ENCODE measurements at places on chromosomes 3 and 15.
A peak's percentile ranks its signal among the peaks of the same experiment; 100 is the strongest.

DNA sequence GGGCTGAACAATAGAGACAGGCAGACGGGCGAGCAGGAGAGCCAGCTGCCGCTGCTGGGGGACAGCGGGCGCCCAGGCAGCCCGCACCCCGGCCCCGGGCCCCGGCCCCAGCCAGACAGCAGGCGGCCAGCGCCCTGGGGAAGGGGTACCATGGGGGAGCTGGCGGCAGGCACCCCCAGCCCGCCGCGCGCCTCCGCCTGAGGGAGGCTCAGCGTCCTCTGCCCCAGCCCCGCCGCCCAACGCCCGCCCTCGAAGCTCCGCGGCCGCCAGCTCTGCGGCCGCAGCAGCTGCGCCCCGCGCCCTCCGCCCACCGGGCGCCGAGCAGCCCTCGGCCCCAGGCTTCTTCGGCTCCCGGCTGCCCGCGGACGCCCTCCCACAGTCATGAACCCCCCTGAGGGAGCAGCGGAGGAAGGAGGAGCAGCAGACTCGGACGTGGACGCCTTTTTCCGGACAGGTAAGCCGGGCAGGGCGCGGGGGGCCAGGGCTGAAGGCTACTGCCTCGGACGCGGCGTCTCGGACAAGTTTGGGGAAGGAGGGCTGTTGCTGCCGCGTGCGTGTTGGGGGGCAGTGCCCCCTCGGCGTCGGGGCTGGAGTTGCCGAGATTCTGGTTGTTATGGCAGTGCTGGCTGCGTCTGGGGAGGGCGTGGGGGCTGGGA lies 41.6 kb upstream of the ROPN1 start:
- no peak for DNase-seq

DNA sequence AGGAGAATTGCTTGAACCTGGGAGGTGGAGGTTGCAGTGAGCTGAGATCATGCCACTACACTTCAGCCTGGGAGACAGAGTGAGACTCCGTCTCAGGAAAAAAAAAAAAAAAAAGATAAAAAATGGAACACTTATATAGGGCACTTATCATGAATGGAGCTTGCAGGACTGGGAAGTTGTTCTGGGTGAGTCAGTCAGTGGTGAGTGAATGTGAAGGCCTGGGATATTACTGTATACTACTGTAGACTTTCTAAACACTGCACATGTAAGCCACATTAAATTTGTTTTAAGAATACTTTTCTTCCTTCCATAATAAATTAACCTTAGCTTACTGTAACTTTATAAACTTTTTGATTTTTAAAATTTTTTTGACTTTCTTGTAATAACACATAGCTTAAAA lies 59.8 kb downstream of the SFMBT1 start:
- DNase-seq, result no peak

DNA sequence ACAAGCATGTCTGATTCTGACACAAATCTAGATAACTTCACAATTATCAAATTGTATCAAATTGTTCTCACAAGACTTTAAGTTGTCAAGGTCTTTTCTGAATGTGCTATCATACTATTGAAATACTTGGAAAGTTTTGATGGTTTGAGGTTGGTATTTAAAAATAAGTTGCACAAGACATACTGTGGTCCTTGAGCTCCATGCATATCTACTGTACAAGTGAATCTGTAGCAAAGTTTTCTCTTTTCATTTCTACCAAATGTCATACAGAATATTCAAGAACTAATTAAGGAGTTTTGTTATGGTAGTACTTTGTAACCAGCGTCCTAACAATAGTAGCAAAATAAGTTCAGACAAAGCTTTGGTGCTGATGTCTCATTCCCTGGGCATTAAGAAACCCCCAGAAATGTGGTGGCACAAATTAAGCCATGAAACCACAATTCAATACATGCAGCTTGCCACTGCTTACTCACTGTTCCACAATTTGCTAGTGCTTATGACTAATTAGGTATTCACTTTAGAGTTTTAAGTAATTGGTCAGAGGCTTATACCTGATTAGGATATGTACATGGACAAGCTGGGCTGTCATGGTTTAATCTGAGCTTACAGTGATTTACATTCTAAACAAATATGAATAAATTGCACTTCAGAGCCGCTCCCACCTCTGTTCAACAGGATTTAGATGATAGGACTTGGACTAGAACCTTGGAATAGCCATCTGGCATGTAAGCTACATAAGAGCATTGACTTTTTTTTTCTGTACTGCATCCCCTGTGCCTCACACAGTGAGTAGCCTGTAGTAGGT lies 8.8 kb downstream of the TBC1D23 start:
- DNase-seq, result no peak

- no peak for DNase-seq
Observed at GRCh38 chr15:96182736-96183513, 147.6 kb upstream of the NR2F2 start.

GRCh38 chr15:65942436-65942835 lies 73.1 kb downstream of the RAB11A start:
- DNase-seq, result no peak

- no peak for DNase-seq
Observed at GRCh38 chr3:46423588-46423987, 16.5 kb downstream of the CCRL2 start.

DNA sequence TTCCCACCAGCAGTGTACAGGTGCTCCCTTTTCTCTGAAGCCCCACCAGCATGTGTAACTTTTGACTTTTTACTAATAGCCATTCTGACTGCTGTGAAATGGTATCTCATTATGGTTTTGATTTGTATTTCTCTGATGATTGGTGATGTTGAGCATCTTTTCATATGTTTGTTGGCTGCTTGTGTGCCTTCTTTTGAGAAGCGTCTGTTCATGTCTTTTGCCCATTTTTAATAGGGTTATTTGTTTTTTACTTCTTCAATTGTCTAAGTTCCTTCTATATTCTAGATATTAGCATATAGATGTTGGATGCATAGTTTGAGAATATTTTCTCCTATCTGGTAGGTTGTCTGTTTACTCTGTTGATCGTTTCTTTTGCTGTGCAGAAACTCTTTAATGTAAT lies 14.6 kb downstream of the ACTC1 start:
- no peak for DNase-seq

DNA sequence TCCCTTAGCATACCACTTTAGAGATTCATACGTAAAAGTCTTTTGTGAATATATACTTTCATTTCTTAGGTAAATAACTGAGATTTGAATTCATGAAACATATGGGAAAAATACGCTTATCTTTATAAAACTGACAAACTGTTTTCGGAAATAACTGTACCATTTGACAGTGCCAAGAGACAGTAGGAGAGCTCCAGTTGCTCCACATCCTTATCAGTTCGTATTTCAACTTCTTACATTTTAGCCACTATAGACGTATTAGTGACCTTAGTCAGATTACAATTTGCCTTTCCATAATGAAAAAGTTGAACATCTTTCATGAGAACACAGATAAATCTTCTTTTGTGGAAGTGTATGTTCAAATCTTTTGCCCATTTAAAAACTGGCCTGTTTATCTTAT lies 133.5 kb downstream of the NR2E3 start:
- no peak for DNase-seq

DNA sequence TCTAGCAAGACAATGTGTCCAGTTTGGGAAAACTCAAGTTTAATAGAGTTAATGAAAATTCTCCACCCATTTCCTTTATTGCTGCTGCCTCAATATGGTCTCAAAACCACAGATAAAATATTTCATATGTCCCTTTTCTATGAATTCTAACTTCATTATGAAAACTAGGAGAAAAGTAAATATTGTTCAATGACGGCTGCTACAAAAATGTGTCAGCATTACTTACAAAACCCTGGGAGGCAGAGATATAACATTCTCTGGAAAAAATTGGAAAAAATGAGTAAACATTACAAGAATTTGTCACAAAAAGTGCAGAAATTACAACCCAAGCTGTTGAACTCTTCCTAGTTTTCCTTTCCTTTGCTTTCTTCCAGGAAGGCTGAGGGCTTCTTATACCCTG lies 22.2 kb upstream of the FBN1 start:
- no peak for DNase-seq

DNA sequence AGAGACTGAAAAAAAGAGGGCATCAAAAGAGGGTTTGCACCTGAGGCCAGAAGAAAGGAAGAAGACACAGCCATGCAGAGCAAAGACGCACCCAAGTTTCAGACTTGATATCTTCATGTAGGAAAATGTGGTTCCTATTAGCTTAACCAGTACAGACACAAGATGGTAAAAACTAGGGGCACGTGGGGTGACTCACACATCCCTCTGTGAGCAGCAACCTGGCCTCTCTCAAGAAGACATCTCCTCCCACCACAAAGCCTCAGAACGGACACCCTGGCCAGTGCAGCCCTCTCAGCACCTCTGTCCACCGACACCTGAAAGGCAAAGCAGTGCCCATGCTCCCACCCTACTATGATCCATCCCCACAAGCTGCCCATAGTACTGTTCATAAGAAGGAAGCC lies 33.3 kb downstream of the GLB1 start:
- DNase-seq, result no peak

- DNase-seq, result no peak
Observed at GRCh38 chr3:172280406-172281051, 167.7 kb downstream of the GHSR start.

DNA sequence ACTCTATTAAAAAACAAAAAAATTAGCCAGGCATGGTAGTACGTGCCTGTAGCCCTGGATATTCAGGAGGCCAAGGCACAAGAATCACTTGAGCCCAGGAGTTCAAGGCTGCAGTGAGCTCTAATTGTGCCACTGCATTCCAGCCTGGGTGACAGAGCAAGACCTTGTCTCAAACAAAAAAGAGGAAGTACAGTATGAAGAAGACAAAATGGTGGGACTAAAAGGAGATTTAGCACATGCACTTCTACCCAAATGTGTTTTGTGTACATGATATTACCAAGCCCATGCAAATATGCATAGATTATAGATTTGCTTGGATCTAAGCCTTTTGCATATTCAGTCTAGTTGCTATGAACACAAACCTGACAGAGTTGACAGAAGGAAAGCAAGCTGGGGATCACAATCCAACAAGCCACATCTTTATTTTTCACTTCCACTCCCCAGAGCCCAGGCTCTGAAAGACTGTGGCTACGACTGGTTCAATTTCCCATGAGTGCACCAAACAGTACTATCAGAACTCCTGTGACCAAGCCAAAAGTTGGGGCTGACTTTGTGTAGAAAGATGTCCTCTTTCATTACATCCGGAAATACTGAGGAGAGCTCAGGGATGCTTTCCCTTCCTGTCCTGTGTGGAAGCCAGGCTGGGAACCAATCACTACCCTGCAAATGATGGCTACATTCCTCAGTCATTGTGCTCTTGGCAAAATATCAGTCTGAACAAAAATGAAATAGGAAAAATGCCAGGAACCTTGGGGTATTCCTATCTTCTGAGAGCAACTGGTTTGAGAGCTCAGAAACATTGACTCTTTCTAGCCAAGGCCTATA lies 49.4 kb downstream of the TGM4 start:
- peak; percentile 3 for DNase-seq

DNA sequence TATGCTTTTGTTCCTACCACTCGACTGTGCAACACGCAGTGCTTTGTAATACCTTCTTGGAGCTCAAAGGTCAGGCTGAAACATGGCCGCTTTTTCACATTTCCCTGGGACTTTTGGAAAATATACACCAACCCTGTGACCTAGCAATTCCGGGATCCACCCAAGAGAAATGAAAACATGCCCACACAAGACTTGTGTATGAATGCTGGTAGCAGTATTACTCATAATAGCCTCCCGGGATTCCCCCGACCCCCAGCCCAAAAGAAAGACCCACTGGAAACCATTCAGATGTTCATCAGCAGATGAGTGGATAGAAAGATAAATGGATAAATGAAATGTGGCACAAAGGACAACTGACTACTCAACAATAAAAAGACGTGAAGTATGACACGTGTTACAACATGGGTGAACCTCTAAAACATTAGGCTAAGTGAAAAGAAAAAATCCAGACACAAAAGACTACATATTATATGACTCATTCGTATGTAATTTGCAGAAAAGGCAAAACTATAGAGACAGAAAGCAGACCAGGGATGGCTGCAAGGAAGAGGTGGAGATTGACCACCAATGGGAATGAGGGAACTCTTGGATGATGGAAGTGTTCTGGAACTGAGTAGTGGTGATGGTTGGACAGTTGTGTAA lies 104.1 kb downstream of the PGPEP1L start:
- DNase-seq, result no peak

GRCh38 chr3:60917141-60917540 lies 334.1 kb downstream of the FHIT start:
- no peak for DNase-seq

DNA sequence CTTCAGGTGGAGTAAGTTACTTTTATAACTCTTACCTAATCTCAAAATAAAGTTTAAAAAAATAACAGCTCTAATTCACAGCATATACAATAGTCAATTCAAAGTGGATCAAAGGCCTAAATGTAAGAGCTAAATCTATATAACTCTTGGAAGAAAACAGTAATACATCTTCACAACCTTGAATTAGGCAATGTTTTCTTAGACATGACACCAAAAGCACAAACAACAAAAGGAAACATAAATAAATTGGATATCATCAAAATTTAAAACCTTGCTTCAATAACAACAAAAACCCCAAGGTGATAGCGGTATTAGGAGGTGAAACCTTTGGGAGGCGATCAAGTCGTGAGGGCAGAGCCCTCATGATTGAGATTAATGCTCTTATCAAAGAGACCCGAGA lies 12.8 kb downstream of the DENND6A start:
- no peak for DNase-seq

DNA sequence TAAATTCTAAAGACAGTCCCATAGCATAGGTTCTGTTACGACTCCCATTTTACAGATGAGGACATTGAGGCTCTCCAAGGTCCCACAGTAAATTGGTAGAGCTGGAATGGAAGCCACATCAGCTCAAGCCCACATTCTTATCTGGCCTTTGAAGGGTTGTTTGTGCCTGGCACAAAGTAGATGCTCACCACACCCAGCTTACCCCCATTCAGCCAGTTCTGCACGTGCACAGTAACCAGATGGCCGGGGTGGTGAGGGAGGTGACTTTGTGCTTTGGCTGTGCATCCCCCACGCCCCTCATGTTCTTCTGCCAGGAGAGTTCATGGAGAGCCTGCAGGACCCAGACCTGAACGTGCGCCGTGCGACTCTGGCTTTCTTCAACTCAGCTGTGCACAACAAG lies 16.2 kb downstream of the RPL32 start:
- DNase-seq, result no peak

DNA sequence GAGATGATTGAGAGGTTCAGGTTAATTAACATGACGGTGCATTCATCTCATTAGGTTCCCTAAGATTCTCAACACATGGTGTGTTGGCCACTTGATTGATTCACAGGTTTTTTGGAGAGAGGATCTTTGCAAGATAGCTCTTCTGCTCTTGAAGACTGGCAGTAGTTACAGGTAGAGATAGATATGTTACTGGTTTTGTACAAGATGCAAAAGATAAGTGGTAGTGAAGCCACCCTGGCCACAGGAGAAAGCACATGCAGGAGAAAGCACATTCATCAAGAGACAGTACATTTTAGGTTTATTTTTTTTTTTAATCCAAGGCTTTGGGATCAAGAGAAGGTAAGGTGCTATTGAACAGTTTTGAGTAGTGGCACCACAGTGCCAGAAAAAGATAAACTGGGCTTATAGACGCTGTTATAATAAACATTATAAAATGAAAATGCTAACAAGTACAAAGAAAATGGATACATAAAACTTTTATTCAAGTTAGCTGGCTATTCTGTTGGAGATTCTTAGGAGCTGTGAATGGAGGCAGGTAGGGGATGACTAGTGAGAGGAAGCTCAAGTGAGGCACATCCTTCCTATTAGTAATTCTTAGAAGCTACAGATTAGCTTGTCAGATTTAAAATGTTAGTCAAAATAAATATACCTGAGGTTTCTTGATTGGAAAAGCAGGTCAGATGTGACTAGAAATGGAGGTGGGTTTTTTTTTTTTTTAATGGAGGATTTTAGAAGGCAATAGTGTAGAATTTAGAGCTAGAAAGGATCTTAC lies 10.8 kb downstream of the SELENOT start:
- no peak for DNase-seq

- DNase-seq, result no peak
Observed at GRCh38 chr3:73718326-73719110, 93.8 kb upstream of the PDZRN3 start.

Data from bone marrow (tissue), 2 donors.